ENCODE measurements at places on chromosomes 4 and X. TPM values are rescaled to one million over a fixed set of nuclear protein-coding genes. Genes with fewer than 3 reads are reported as not detected.

DNA sequence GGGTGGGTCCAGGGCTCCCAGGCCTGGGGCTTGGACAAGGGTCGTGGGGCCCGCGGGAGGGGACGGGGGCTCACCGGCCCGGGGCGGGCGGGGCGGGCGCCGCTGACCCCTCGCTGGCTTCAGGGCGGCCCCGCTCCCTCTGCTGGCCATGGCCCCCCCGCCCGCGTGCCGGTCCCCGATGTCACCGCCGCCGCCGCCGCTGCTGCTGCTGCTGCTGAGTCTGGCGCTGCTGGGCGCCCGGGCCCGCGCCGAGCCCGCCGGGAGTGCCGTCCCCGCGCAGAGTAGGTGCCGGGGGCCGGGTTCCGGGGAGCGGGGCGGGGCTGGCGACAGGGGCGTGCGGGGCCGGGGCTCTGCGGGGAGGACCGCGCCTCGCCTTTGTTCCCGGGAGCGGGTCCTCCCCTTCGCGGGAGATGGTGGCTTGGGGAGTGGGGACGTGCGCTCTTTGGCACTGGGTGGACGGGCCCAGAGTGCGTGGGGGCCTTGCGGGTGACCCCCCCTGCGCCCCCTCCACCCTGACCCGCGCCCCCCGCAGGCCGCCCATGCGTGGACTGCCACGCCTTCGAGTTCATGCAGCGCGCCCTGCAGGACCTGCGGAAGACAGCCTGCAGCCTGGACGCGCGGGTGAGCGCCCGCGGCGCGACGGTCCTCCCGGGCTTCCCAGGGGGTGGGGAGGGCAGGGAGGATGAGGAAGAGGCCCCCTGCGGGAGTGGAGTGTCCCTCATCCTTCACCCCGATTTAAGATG lies 16.8 kb upstream of the NAT8L start:
- ATAC-seq: peak; percentile 32

DNA sequence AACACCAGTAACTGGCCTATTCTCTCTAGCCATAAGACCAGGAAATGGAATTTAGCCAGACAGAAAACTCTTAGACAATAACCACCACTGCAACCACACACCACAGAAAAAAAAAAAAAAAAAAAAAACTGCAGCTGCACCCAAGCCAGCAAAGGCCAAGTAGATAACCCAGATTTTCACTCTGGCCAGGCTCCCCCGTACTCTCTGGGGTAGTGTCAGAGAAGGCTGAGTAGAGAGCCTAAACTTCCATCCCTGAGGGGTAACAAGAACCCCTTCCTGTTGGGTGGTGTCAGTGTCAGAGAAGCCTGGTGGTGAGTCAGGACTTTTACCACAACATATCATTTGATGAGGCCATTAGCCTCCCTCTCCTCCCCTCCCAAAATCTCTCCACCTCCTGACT lies 5.6 kb upstream of the DLG3 start:
- ATAC-seq: no peak

DNA sequence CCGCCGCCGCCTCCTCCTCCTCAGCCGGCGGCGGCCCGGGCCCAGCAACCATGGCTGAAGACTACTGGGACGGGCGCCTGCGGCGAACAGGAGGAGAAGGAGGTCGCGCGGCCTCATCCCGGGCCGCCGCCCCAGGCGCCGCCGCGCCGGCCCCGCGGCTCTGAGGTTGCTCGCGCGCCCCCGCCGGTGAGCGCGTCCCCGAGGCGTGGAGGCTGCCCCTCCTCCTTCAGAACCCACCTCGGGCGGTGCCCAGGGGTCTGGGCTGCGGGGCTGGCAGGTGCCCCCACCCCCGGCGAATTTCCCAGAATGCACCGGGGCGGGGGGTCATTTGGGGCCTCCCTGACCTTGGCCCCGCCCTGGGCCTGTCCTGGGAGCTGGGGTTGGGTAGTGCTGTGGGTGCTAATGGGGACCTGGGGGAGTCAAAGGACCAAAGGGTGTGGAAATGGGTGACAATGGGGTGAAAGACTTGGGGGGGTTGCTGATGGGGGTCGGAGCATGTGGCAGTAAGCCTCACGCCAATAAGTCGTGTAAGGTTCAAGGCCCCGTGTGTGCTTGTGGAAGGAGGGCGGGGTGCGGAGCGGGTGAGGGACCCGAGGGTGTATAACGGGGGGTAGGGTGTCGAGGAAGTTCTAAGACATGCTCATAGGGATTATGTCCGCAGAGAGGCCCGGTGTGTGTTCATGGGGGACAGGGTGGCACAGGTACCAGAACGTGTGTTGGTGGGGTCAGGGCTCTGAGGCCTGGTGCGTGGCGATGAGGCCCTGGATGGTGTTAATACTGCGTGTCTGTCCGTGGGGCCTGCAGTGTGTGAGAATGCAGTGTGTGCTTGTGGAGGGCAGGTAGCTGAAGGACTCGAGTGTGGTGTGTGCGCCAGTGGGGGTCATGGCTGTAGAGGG lies 687 bp downstream of the CDK16 start:
- peak; percentile 3 for ATAC-seq

GRCh38 chr4:74223801-74224200 lies 65.9 kb downstream of the MTHFD2L start:
- ATAC-seq: no peak

DNA sequence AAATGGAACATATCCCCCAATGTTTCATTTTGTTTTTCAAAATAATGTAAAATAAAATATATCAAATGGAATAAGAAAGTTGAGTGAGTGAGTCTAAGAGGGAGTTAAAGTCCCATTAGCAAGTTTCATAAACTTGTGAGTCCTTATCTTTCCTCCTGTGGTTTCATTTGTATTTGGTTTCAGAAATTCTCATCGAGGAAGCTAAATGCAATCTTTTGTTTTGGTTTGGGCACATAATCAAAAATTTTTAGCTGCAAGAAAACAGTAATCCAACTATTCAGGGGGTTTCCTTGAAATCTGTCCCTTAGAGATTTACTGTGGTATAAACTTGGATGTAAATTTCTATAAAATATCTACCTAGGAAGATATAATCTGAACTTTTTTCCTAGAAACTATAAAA lies 124.2 kb downstream of the CAMK2D start:
- ATAC-seq: no peak

- ATAC-seq: no peak
Observed at GRCh38 chr4:128812442-128813235, 3.1 kb downstream of the JADE1 start.

DNA sequence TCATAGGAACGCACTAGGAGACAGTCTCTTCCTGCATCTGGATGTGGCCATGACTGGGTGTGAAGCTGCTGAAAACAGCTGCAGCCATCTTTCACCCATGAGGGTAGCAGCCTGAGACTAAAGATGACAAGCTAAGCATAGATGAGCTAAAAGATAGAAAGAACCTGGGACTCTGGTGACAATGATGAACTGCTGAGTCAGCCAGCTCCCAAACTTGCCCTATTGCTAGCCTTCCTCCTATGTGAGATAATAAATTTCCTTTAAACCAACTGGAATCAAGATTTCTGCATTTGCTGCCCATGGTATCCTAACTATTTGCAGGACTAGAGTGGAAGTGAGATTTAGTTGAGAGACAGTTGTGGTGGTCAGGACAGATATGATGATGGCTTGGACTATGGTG lies 21.0 kb upstream of the PI4K2B start:
- no peak for ATAC-seq

DNA sequence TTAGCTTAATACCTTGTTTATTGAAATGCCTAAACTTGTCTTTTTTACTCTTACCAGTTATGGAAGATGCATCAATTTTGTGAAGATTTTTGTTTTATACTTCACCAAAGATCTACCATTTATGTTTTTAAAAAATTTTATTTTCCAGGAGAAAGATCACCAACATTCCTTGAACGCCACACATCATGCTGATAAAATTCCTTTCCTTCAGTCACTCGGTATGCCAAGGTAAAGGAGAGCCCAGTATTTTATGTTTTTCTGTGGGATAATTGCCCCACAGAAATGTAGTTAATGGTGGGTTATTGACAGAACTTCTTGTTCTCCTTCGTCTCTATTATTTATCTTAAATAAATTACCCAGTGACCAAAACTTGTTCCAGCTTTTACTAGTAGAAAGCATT lies 217.0 kb downstream of the GC start:
- no peak for ATAC-seq

DNA sequence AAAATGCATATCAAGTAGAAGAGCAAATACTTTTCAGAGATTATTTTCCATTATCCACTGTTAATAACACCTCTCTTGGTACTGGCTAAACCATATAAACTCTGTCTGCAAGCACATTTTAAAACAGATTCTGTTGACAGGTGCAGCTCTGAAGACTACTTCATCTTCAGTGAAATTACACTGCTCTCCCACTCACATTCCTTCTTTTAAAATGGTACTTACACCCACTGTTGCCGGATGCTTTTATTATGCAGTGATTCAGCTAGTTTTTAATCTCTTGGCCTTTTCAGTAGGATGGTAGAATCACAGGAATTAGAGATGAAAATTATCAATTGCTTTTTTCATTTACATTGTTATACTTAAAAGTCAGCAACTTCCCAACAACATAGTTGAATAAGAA lies 381.6 kb downstream of the GASK1B start:
- no peak for ATAC-seq

- no peak for ATAC-seq
Observed at GRCh38 chr4:125705681-125706080, 390.9 kb downstream of the FAT4 start.

DNA sequence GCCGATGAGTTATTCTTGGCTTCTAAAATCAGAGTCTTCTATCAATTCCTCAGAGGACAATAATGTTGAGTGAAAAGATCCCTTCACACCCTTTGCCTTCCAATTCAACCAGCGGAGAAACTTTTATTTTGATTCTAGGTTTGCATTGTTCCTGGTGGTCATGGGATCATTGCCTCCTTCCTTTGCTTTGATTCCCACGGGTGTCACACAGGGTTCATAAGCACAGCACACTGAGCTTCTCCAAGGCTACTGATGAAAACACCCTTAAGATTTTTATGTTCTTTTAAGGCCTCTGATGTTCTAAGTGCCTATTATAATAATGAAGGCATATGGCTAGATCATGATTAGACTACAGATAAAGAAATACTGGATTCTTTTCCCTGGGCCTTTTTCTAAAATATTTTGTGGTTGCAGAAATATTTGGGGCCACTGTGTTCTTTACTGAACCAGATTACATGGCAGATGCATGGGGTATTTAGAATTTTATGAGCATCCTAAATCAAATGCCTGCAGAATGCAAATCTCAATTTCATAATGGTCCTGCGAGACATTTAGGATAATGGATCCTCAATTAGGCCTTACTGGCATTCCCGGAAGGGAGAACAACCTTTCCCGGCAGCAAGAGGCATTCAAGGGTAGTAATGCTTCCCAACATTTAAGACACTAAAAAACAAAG lies 43.9 kb upstream of the FGFBP2 start:
- no peak for ATAC-seq

- ATAC-seq: no peak
Observed at GRCh38 chr4:85512446-85513205, 37.7 kb downstream of the ARHGAP24 start.

GRCh38 chr4:2598511-2599303 lies 62.3 kb downstream of the FAM193A start:
- peak; percentile 63 for ATAC-seq

- ATAC-seq: peak; percentile 90
Observed at GRCh38 chr4:1693131-1693896, 9.2 kb upstream of the FAM53A start.

DNA sequence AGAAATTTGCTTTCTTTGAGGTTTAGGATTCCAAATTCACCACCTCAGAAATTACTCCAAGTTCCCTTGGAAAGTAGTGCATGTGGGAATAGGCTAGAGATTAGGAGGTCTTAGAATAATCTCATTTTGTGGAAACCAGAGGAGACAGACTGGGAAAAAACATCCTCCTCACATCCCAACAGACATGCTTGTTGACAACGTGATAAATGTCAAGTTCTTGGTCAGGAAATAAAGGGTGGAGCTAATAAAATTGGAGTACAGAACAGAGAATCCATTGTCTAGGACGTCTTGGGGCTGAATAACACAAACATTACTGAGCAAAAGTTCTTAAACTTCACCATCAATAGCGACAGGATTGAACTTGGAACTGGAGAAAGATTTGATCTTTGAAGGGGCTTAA lies 233.4 kb downstream of the PABPC4L start:
- ATAC-seq: no peak

- no peak for ATAC-seq
Observed at GRCh38 chrX:40853816-40854123, 118.4 kb upstream of the MED14 start.

GRCh38 chrX:26845056-26845455 lies 618.1 kb downstream of the PPP4R3C start:
- no peak for ATAC-seq

DNA sequence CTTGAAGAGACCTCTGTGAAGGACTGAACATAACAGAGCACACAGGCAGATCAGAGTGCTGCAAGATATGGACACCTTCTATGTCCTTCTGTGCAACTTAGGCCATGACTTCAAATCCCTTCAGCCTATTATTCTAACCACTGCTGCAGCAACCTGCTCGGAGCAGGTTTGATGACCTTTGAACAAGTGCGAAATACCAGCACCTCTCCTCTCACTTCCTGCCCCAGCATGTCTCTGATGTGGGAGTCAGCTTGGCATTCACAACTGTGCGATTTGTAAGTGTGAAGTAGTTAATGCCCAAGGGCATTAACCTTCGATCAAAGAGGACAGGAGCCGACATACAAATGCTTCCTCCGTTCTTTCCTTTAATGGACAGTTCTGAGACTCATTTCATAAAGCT lies 1.6 kb upstream of the EXOC1 start:
- peak; percentile 89 for ATAC-seq

- ATAC-seq: no peak
Observed at GRCh38 chr4:8688908-8689445, 96.4 kb downstream of the CPZ start.

DNA sequence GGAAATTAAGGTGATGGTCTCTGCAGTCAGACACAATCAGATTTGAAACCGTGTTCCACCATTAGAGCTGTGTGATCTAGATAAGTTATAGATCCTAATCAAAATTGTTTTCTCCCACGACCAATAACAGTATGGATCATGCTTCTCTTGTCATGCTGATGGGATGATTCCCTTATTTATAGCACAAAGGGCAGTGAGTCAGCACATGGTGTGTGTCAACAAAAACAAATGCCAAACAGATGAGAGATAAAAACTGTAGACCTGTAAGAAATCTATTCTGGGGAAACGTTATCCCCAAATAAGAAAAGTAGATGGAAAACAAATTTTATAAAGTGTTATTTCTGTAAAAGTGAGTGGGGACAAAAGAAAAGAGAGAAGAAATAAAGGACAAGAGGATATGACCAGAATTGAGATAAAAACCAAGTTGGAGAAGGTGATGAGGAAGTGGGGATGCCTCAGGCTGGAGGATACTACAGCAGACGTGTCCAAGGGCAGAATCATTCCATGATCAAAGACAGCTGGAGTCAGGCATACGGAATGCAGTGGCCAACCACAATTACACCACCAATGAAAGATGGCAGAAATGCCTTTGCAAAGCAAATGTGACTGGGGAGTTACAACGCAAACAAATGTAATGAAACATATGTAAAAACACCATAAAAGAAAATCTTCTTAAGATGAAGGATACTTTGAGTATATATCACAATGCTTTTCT lies 377.8 kb upstream of the PRKX start:
- no peak for ATAC-seq

FAAH2 gene
- total RNA-seq: 4.8 TPM

TACR3 gene
- not detected for total RNA-seq

SPACA5 gene
- total RNA-seq: not detected

LUZP4 gene
- not detected for total RNA-seq

USP9X gene
- total RNA-seq: 47.3 TPM

DMP1 gene
- total RNA-seq: not detected

PITX2 gene
- total RNA-seq: 2.1 TPM

ACE2 gene
- 2.2 TPM for total RNA-seq

CLIC2 gene
- 2.5 TPM for total RNA-seq

CRMP1 gene
- total RNA-seq: 1.8 TPM

LRIT3 gene
- 0.16 TPM for total RNA-seq

Measured in esophagus mucosa (tissue), 1 donor.